Natural killer cell (primary cell): ENCODE measurements at places on chromosomes 6 and 20.

DNA sequence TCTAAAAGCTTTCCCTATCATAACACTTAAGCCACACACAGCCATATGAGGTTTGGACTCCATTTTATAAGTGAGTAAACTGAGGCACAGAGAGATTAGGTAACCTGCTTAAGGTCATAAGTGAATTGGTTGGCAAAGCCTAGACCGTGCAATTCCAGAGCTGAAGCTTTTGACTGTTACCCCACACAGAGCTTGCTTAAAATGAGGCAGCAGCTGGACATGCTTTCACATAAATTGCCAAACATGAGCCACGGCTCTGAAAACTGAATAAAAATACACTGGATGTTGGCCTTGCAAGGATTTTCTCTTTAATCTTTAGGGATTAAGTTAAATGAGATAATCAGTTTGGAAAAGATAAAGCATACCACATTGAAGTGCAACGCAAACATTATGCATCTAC lies 2.5 kb downstream of the RIPOR2 start:
- DNase-seq, result no peak

DNA sequence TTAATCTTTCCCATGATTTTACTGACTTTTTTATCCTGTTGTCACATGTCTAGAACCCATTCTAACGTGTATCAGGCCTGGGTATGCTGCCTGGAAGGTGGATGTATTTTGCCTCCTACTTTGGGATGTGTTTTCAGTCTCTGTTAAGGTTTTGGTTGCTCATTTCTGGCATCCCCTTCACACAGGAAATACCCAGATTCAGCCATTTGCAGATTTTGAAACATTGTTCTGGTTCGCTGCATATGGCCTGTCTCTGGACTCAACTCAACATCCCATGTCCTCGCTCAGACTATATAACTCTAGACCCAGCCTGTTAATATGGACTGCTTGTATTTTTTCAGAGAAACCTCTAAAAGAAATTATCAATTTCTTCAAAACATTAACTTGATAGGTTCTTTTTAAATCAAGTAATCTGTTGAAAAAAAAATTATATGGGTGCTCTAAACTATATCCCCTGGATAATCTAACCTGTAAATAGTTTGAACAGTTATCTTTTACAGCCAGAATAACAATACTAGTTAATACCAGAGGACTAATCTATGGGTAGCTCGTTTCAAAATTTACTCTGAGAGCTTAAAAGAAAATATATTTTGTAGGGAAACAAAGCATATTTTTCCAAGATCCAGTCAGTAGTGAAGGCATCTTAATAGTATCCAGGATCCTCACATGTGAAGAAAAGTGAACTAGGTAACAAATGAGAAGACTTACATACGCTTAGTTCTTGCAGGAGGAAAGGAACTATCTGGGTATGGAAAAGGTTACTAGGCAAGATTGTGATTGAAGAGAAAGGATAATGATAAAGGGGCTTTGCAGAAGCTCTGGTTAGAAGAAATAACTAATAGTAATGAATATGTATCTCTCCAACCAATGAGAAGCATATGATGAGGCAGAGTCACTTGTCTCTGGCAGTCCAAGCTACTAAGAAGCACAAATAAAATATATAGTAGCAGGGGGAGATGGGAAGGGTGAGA lies 23.4 kb upstream of the HLA-DQB1 start:
- DNase-seq, result peak; percentile 31

DNA sequence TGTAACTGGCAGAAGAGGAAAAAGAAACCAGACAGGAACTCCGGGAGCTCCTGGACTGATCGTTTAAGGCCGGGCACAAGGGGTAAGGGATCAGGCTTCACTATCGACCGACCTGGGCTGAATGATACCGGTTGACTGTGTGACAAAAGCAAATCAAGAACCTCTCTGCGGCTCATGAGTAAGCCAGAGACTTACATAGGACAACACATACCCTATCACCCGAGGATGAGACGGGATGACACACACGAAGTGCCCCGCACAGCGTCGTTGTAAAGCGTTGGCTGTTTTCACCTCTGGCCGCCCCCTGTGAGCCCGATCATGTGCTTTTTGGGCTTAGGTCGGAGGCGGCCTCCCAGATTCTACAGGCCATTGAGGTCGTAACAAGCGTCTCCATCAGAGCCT lies 695 bp upstream of the TGIF2 start:
- DNase-seq, result peak; percentile 55

DNA sequence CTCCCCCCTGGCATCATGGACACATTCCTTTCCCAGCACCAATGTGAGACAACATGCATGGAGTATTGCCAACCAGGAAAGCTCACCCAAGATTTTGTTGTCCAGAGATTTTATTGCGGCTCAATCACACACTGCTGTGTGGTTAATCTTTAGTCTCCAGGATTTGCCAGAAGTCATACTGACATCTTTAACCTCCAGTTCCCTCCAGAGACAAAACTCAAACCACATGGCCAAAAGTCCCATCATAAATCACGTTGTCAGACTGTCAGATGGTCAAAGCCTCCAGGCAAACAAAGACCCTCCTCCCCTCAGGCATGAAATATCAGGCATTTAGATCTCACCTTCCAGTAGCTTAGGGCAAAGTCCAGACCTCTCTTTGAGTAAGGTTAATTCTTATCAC lies 97.3 kb upstream of the OPRM1 start:
- no peak for DNase-seq

GRCh38 chr6:18792866-18793265 lies 405.7 kb downstream of the RNF144B start:
- no peak for DNase-seq

GRCh38 chr6:17790489-17790888 lies 83.8 kb upstream of the NUP153 start:
- no peak for DNase-seq

GRCh38 chr6:53546281-53546680 lies 1.4 kb upstream of the GCLC start:
- no peak for DNase-seq

- DNase-seq, result no peak
Measured at GRCh38 chr6:15440040-15440439, 194.2 kb downstream of the JARID2 start.

DNA sequence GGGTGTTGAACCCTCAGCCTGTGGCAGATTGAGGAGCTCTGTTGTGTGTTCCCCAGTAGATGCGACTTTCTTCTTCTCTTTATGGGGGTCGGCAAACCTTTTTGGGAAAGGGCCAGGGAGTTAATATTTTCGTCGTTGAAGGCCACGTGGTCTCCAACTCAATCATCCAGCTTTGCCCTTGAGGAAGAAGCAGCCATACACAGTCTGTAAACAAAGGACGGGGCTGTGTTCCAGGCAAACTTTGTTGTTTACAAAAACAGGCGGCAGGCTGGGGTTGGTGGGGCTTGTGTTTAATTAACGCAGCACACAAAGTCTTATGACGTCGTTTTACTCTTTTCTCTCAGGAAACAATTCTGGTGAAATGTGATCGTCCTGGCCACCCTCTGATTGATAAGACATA lies 20.2 kb downstream of the KIF25 start:
- DNase-seq, result no peak

DNA sequence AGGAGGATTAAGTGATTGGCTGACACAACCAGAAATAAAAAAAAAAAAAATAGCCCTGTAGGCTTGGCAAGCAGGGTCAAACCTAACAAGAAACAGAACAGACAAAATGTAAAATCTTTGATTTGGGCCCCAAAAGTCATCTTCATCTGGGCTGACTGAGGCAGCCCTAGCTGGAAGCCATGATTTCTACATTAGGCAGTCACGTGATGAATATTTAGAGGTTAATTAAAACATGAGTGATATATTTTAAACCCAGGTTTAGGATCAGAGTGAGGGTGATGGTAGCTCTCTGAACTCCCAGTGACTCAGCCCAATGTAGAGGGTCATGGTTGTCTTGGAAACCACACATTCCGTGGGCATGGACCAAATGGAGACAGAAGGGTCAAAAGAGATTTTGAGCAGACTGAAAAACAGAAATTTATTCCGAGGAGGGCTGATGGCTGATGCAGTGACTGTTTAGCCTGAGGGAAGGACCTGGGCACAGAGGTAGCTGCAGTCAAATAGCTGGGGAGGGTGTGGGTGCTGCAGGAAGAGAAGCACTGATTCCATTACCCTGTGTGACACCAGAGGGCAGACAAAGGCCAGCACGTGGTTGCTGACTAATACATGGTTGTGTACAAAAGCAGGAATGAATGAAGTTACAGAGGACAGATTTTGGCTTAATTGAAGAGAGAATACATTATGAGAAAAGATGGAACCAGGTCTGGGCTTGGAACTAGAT lies 573.1 kb upstream of the CHD6 start:
- DNase-seq, result no peak

DNA sequence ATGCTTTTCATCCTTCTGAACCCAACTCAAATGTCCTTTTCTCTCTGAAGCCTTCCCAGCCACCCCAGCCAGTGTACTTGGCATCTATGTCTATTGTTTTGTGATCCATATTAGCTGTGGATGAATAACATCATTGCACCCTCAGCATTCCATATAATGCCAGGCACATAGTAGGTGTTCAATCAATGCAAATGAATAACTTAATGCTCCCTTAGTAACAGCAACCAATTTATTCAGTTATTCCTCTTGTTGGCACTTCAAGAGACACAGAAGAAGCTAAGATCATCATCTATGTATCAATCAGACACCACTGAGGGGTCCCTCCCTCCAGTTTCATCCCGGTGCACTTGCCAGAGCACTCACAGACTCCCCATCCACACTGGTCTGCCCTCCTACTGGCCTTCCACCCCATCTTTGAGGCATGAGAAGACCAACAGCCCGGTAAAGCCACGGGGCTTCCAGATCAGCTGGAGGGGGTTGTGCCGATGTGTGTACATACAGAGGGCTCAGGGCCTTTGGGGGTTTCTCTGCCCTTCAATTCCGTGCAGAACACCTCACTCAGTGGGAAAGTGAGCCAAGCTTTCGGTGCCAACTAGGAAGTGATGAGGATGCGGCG lies 2.4 kb upstream of the TAF8 start:
- no peak for DNase-seq
